ENCODE measurements at places on chromosomes 1 and 21.

DNA sequence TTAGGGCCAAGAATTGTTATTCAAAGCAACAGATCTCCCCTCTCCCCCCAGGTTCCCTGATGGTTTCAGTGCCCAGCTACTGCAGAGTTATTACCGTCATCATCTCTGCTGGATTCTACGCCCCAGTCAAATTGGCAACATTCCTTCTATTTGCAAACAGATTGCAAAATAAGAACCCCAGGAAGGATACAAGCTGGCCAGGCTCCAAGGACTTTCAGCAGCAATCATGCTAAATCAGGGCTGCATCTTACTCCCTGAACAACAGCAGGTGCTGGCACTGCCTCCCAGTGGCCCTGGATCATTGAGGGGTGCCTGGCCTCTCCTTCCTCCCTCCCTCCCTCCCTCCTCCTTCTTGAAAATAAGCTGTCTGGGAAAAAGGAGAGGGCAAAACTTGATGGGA lies 521.6 kb upstream of the BEND5 start:
- DNase-seq: no peak

- no peak for DNase-seq
Observed at GRCh38 chr1:46645815-46646214, 22.3 kb downstream of the ATPAF1 start.

DNA sequence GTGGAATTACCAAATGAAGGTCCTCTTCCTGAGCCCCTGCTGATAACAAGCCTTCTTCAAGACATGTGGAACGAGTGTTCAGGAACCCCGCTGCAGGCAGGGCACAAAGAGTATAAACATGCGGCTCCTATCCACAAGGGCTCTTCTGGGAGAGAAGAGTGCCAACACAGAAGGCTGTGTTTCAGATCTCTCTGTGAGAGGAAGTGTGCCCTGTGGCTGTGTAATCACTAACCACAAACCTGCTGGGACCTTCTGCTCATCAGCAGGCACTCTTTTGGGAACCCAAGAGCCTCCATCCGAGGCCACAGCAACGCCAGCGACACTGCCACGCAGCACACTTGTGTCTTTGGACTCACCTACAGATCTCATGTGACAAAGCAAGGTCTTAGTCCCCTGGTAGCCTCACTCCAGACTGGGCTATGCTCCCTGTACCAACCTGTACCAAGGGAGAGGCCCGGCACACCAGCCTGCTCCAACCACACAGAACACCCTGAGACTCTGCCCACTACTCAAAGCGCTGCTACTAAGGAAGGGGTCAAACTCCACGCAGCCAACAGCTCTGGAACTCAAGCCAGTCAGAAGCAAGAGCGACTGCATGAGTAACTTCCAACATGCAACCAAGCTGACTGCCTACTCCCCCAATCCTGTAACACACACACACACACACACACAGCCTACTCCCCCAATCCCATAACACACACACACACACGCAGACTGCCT lies 7.8 kb downstream of the PTTG1IP start:
- DNase-seq: no peak

- no peak for DNase-seq
Observed at GRCh38 chr1:201696217-201696761, 132.7 kb upstream of the IPO9 start.

DNA sequence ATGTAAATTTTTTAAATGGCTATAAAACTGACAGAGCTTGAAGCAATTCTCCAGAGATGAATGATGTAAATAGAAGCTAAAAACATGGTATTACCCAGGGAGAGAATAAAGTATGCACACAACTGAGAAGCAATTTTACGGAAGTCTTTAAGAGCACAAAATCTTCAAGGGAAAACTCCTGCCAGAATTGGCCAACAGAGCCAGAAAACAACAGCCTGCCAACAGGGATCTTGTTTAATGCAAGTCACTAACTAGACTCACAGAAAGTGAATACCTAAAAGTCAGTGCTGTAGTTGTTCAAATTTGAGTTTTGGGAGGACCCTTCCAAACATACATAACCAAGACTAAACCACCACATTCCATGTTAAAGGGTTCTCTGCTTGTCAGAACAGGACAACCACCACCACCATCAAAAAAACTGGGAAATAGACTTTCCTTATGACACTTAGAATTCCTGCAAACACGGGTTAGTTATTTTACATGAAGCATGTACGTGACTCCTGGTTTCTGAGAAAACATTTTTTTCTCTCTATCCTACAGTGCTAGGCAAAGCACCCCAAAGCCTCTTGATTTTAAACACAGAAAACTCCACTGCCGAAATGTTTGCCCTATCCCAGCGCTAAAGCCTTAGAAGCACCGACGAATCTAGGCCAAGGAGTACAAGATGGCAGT lies 1.6 kb downstream of the EPS15 start:
- DNase-seq: no peak

- no peak for DNase-seq
Observed at GRCh38 chr1:162133566-162133965, 64.1 kb downstream of the NOS1AP start.

DNA sequence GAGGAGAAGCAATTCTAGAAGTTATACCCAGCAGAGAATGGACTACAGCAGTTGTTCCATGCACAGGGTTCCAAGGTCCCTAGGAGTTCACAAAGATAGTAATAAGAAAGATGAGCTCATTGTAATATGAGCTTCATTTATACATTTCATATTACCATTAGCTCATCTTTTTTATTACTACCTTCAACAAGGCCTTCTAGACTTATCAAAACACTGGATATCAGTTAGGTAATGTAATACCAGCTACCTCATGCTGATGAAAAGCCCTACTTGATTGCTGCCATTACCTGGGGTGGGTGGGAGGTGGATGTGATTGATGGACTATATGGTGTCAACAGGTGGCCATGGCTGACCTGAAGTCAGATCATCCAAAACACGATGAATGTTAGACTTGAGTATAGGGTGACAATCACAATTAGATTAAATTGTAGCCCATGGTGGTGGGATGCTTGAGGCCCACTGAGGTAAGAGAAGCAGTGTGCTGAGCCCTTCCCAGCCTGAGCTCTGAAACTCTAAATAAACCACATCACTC lies 34.1 kb downstream of the SPATA46 start:
- DNase-seq: no peak

- no peak for DNase-seq
Observed at GRCh38 chr1:215417122-215417521, 150.0 kb upstream of the KCTD3 start.

- no peak for DNase-seq
Observed at GRCh38 chr1:15870421-15870820, 22.9 kb downstream of the SPEN start.

GRCh38 chr1:153507926-153508583 lies 27.7 kb downstream of the S100A6 start:
- no peak for DNase-seq

All from esophagus squamous epithelium (tissue), 5 donors.